A549 treated with dexamethasone at 1 μM for 4 hours (cell line): ENCODE measurements at places on chromosomes 2 and 18. TPM values are rescaled to one million over a fixed set of nuclear protein-coding genes. Genes with fewer than 3 reads are reported as not detected.

TMEM37 gene
- total RNA-seq: 1.3 to 2.7 TPM (median 2.5 TPM) in 5 replicates

LOXHD1 gene
- total RNA-seq: not detected in 5 replicates

BIRC6 gene
- total RNA-seq: 26.6 to 36.3 TPM (median 31.3 TPM) in 5 replicates

ERICH2 gene
- not detected in 5 replicates for total RNA-seq

MOCOS gene
- total RNA-seq: 2.7 to 4.9 TPM (median 3.6 TPM) in 5 replicates

ZNF532 gene
- 19.9 to 28.6 TPM (median 24.8 TPM) in 5 replicates for total RNA-seq

MYO7B gene
- 0.11 to 0.31 TPM (median 0.24 TPM) in 5 replicates for total RNA-seq

CPLX4 gene
- not detected in 5 replicates for total RNA-seq

B3GNT7 gene
- total RNA-seq: 2.2 to 3.5 TPM (median 3.0 TPM) in 5 replicates

DAPL1 gene
- total RNA-seq: 0.22 TPM in 1 of 5 replicates, not detected in the others

EMX1 gene
- 0.07 to 0.28 TPM (median 0.21 TPM) in 4 of 5 replicates, not detected in the other for total RNA-seq

CRYGA gene
- not detected in 5 replicates for total RNA-seq

CHST9 gene
- total RNA-seq: 0.01 TPM in 1 of 5 replicates, not detected in the others

ACTR1B gene
- total RNA-seq: 32.4 to 40.8 TPM (median 37.5 TPM) in 5 replicates

NBEAL1 gene
- 3.0 to 5.5 TPM (median 3.8 TPM) in 5 replicates for total RNA-seq

SLC19A3 gene
- 1.9 to 2.9 TPM (median 2.2 TPM) in 5 replicates for total RNA-seq

GALR1 gene
- total RNA-seq: not detected in 5 replicates

LIPG gene
- 0.17 to 0.36 TPM (median 0.25 TPM) in 5 replicates for total RNA-seq

CFAP210 gene
- total RNA-seq: 0.22 to 0.77 TPM (median 0.40 TPM) in 5 replicates

RESP18 gene
- not detected in 5 replicates for total RNA-seq

ANKRD62 gene
- total RNA-seq: not detected in 5 replicates

RAX gene
- not detected in 5 replicates for total RNA-seq

PID1 gene
- 4.2 to 4.6 TPM (median 4.3 TPM) in 5 replicates for total RNA-seq

C1QL2 gene
- 0.30 to 0.86 TPM (median 0.67 TPM) in 5 replicates for total RNA-seq

MC4R gene
- total RNA-seq: not detected in 5 replicates

ABHD3 gene
- total RNA-seq: 15.9 to 19.3 TPM (median 18.1 TPM) in 5 replicates

PROKR1 gene
- total RNA-seq: 0.01 to 0.05 TPM (median 0.04 TPM) in 3 of 5 replicates, not detected in the others

ANKRD30B gene
- total RNA-seq: not detected in 5 replicates

REG1B gene
- total RNA-seq: not detected in 5 replicates
